IMR-90 (cell line): ENCODE measurements at places on chromosomes 6 and 20.

DNA sequence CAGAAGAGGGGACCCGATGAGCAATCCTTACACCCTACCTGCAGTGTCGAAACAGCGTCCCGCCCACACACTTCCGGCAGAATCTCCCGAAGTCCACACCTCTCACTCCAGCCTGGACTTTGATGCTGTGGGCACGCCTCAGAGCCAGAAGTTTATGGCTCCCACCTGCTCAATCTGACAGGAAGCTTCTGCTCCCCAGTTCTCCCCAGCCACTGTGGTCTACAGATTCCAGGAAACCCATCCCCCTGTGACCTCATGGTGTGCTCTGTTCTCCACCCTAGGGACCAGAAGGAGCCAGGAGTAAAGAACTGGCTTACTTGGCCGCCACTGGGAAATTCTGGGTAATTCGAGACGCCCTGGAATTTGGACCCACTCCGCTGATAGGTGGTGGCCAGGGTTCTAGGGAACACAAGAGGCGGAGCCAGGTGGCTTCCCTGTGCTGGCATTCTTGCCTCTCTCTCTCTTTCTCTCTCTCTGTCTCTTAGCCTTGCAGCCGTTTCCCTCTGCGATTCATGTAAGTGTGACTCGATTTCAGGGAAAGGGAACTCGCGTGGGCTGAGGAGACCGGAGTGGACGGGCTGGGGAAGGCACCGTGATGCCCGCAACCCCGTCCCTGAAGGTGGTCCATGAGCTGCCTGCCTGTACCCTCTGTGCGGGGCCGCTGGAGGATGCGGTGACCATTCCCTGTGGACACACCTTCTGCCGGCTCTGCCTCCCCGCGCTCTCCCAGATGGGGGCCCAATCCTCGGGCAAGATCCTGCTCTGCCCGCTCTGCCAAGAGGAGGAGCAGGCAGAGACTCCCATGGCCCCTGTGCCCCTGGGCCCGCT lies at the start of gene TRIM15:
Gene TRIM15, plus strand, starts transcription at position 457 of the 828 bp plus-strand sequence. Its CDS starts 139 bp downstream, at position 596.
- DNase-seq, result no peak

DNA sequence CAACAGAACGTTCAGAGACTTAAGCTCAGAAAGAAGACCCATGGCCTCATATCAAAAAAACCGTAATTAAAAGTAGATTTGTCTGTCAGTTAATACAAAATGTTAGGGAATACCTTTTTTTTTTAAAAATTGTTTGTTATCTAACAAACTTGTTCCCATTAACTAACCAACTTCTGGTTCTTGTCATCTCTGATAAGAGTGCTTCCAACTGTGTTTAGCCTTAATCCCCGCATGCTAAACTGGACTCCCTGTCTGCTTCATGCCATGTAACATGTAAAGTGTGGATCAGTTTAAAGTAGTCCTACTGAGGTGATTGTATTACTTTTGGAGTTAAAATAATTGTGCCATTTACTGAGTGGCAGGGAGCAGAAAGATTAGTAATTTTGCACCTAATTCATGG lies 6.3 kb downstream of the JARID2 start:
- DNase-seq, result no peak

GRCh38 chr20:36929691-36930090 lies 21.8 kb downstream of the SAMHD1 start:
- no peak for DNase-seq

DNA sequence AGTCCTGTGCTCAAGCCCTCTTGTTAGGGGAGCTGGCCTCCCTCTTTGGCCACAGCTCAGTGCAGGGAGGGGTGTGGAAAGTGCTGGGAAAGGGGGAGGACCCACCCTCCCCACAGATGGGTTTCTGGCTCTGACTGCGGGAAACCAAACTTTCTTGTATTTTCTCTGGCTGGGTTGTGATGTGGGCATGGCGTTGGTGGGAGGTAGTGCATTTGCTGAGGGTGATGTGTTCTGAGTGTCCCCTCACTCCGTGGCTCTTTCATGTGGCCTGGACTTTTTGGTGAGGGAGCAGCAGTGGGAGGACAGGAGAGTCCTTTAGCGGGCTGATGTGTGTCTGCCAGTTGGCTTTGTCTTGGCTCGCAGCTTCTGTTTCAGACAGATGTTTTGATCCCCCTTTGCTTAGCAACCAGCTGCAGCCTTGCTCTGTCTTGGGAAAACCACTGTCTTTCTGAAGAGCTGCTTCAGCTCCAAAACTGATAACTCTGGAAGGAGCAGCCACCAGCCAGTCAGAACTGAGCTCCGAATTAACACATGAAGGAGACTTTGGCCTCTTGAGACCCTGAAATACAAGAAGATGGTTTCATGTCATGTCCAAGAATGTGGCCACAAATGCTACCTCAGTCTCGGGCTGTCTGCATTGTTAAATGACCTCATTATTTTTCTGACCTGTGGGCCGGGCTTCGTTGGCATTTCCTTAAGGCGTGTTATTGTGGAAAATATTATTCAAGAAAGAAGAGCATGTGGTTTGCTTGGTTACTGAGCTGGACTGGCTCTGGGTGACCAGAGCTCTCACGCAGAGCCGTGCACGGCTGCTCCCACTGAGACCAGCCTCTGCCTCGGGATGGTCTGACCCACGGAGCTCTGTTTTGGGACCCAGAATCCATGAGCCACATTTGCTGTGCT lies 21.5 kb downstream of the SYNJ2 start:
- peak; percentile 81 for DNase-seq

GRCh38 chr6:41887331-41887751 lies 7.8 kb downstream of the USP49 start:
- no peak for DNase-seq

- DNase-seq, result no peak
Observed at GRCh38 chr6:108944071-108944470, 95.8 kb downstream of the ARMC2 start.

GRCh38 chr6:85754894-85755293 lies 112.2 kb upstream of the SYNCRIP start:
- DNase-seq, result no peak

DNA sequence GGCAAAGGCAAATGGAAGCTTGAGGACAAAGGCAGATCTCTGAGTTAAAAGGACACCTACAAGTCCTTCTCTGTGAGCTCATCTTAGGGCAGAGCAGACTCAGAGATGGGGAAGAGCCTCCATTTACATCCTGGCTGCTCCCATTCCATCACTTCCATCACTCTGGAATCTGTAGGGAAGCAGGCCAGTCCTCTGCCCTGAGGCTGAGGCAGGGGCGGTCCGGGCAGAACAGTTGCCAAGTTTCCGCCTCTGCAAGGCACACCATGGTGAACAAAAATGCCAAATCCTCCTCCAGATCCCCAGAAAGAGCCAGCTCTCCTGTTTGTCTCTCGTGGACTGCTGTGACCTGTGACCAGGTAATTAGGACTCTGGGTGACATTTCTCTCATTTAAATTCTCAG lies 209.6 kb upstream of the SSTR4 start:
- no peak for DNase-seq

DNA sequence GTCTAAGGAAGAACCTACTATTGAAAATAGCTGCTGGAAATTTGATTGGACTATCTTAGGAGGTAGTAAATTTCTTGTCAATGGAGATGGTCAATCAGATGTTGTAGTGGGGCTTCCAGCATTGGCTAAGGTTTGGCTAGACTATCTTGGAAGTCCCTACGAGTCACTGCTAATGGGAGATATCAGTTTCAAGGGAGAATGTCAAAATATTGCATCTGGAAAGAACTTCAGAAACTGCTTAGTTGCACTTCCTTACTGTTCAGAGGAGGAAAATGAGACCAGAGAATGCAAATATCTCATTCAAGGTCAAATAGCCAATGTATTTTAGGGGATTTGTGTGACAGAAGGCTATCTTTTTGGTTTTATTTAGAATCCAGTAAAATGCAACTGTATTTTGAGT lies 53.5 kb upstream of the CCN2 start:
- DNase-seq, result peak; percentile 58

- DNase-seq, result no peak
Observed at GRCh38 chr6:54541541-54541940, 233.3 kb downstream of the TINAG start.

GRCh38 chr6:120348926-120349325 lies 985.4 kb downstream of the TBC1D32 start:
- no peak for DNase-seq

DNA sequence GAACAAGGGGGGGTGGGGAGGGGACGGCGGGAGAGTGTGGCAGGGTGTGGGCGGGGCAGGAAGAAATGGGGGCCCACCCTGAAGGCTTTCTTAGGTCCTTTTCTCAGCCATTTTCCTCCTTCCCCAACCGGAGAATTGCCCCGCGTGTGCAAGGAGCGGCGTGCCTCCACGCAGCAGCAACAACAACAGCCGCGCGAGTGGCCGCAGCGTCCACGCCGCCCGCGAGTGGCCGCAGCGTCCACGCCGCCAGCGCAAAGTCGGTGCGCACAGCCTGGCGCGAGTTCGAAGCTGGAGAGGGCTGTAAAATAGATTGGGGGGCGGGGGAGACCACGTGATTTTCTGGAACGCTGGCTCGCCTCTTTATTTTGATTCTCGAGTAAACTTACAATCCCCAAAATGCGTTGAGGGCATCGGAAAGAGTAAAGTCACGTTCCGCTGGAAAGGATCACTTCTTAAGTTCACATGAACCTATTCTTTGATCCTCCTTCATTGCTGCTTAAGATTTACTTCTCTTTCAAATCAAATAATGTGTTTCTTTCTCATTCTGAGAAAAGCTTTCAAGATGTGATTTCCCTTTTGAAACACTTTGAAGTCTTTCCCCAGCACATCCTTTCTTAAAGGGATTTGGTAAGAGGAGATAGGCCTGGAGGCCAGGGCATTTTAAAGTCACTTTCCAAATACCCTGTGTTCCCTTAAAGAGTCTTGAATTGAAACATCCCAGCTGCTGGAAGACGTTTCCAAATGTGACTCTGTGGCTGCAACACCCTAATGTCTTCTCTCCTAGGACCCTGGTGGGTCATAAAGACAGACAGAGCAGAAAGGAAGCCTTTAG lies 66.7 kb upstream of the ZNF217 start:
- peak; percentile 17 for DNase-seq

GRCh38 chr6:43318011-43318410 lies 9.4 kb upstream of the CRIP3 start:
- DNase-seq, result no peak

DNA sequence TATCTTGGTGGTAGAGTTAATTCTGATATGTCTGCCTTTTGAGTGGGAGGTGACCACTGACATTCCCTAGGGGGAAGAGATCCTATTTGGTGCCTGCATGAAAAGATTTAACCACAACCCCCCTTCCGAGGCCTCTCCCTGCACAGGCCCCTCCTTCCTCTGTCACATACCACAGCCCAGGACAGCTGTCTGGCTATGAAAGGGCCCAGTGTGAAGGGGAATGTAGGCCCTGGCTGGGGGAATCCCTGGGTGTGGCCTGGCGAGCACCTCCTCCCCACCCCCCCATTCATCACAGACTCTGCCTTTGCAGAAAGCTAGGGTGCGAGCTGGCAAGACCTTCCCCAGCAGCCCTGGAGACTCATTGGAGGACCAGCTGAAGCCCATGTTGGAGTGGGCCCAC lies 27.4 kb upstream of the MAPRE1 start:
- peak; percentile 23 for DNase-seq

DNA sequence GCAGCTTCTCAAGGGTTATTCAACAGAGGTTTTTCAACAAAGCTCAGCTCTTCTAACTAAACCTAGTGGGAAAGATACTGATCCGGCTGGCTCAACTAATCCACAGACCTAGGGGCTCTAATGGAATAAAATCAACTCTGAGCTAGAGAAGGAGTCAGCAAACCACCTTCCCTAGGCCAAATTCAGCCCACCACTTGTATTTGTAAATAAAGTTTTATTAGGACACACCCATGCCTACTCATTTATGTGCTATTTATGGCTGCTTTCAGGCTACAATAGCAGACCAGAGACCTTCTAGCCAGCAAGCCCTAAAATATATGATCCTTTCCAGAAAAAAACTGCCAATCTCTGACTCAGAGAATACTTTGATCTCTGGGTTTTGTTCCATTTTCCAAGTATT lies 6.0 kb upstream of the RAB22A start:
- no peak for DNase-seq

DNA sequence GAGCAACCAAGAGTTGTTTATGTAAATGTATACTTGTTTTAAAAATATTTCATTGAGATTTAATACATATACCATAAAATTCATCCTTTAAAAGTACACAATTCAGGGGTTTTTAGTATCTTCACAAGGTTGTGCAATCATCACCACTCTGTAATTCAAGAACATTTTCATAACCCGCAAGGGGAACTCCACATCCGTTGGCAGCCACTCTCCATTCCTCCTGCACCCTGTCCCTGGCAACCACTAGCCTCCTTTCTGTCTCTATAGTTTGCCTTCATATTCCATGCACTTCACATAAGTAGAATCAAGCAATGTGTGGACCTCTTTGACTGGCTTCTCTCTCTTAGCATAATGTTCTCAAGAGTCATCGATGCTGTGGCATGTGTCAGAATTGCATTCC lies 104.2 kb upstream of the PDE10A start:
- no peak for DNase-seq

- DNase-seq, result no peak
Observed at GRCh38 chr20:57593134-57593886, 26.9 kb downstream of the ZBP1 start.

DNA sequence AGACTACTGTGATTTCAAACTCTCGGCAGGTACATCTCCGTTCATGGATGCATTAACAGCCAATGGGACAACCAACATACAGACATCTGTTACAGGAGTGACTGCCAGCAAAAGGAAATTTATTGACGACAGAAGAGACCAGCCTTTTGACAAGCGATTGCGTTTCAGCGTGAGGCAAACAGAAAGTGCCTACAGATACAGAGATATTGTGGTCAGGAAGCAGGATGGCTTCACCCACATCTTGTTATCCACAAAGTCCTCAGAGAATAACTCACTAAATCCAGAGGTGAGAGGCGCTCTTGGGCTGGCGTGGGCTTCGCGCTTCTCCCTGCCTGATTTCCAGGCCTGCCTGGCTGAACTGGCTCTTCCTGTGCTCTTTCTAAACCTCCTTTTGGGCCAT lies 68.4 kb downstream of the RPP40 start:
- DNase-seq, result no peak

- DNase-seq, result peak; percentile 6
Observed at GRCh38 chr6:30565772-30566171, 5.5 kb upstream of the ABCF1 start.

- peak; percentile 35 for DNase-seq
Observed at GRCh38 chr6:113969888-113970804, 802 bp downstream of the HDAC2 start.

DNA sequence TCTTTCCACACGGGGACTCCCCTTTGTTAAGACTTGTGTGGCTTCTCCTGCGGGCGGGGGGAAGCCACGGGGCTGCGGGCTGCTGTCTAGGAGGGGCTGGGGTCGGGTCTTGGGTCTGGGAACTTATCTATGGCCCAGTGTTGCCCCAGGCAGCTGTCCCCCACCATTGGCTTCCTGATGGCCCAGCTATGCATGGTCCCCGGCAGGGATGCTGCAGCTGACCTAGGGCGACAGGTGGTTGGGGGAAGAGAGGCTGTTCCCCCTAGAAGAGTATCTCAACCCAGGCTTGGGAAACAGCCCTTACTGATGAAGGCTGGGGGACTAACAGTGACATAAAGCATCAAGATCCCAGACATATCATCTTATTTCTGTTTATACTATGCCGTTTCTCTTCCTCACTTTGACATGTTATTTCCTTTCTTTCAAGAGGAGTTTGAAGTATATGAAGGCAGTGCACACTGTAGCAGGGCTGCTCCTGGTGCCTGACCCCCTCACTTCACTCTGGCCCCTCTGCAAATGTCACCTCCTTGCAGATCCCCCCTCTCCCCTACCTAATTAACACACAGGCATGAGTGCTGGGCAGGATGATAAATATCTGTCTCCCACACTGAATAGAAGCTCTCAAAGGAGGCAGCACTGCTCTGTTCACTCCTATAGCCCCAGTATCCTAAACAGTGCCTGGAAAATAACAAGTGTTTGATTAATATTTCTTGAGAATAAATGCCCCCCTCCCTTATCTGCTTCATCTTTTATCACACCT lies 87.0 kb downstream of the HIVEP2 start:
- no peak for DNase-seq
